ENCODE measurements at places on chromosomes 2 and 18. TPM values are rescaled to one million over a fixed set of nuclear protein-coding genes. Genes with fewer than 3 reads are reported as not detected.
A peak's percentile ranks its signal among the peaks of the same experiment; 100 is the strongest.

Gene NPPC
- total RNA-seq, result 0.94 TPM

Gene SPHKAP
- 0.03 TPM for total RNA-seq

Gene OTX1
- 0.11 TPM for total RNA-seq

Gene ACVR1C
- 0.82 TPM for total RNA-seq

Gene GFPT1
- 42.2 TPM for total RNA-seq

Gene SP100
- 128 TPM for total RNA-seq

Gene CIB4
- total RNA-seq, result 1.3 TPM

Gene ATIC
- 70.0 TPM for total RNA-seq

Gene PID1
- total RNA-seq, result 45.7 TPM

GRCh38 chr18:35581546-35581897 is at the start of gene GALNT1:
GALNT1 (plus strand) TSS chr18:35581740; CDS start chr18:35654663, 72,923 bp downstream.
- no peaks in the 10 kb centered on the region for H3K27me3 ChIP-seq
- H3K4me1 ChIP-seq, result peaks cover 11% of the 10 kb centered on the region
- no peak for DNase-seq

DNA sequence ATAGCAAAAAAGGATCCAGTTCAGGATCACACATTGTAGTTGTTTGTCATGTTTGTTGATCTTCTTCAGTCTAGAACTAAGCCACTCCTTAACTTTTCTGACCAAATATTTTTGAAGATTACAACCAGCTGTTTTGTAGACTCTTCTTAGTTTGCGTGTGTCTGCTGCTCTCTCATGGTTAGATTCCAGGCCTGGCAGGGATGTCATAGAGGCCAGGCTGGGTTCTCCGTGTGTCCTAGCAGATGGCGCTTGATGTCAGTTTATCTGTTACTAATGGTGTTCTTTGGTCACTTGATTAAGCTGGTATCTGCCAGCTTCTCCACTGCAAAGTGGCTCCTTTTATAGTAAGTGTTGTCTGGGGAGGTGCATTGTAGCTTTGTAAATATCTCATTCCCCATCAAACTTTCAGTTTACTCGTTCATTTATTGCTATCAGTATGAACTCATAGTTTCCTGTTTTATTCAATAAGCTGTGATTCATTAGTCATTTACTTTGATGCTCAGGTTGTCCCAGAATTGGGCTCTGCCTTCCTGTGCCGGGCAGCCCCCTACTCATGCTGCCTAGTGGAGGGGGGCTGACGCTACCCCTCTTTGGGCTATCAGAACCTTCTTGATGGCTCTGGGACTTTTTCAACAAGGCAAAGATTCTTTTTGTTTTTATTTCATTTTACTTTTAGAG is 42.1 kb downstream of the GRHL1 start:
- peaks cover 3% of the 10 kb centered on the region for H3K4me1 ChIP-seq
- H3K4me3 ChIP-seq, result no peak overlapping the region
- no peak overlapping the region for H3K27ac ChIP-seq
- H3K36me3 ChIP-seq, result no peaks in the 10 kb centered on the region

- H3K4me3 ChIP-seq, result no peak overlapping the region
- H3K4me1 ChIP-seq, result no peaks in the 10 kb centered on the region
- no peaks in the 10 kb centered on the region for H3K27me3 ChIP-seq
- no peak for DNase-seq
- H3K27ac ChIP-seq, result no peak overlapping the region
- no peaks in the 10 kb centered on the region for H3K36me3 ChIP-seq
Observed at GRCh38 chr2:217178341-217178740, 318.5 kb upstream of the TNP1 start.

DNA sequence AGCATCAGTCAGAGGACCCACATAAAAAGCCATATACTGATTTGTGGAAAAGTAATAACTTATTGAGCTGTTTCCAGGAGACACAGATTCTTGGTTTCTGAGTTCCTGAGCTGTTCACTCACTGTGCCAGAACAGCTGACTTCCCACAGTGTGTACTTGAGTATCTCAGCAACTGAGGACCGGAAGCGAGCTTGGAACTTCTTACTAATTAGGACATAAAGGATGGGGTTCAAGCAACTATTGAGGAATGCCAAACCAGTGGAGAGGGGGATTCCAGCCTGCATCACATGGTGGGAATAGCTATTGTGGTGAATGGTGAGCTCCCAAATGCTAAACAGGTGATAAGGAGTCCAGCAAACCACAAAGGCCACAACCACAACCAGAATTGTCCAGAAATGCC is 16.4 kb downstream of the EEF1B2 start:
- no peak for DNase-seq
- H3K36me3 ChIP-seq, result no peaks in the 10 kb centered on the region
- H3K27me3 ChIP-seq, result no peaks in the 10 kb centered on the region
- no peak overlapping the region for H3K4me3 ChIP-seq

GRCh38 chr2:11050565-11050964 is 104.7 kb upstream of the SLC66A3 start:
- H3K27me3 ChIP-seq, result no peaks in the 10 kb centered on the region
- DNase-seq, result no peak
- H3K27ac ChIP-seq, result no peak overlapping the region
- H3K4me1 ChIP-seq, result no peaks in the 10 kb centered on the region
- no peak overlapping the region for H3K4me3 ChIP-seq

DNA sequence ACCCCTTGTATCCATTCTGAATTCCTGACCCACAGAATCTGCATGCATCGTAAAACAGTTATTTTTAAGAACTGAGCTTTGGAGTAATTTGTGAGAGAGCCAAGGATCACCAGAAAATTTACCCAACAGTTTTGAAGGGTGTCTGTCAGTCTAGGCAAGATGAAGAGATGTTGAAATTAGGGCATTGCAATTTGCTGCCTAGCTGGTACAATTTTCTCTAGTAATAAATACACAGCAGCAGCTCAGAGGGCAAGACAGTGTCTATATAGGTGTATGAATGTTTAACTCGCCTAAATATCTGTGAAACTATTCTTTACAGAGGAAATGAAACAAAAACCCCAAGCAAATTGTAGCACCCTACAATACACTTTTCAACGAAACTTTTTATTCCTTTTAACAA is 377.8 kb upstream of the POU3F3 start:
- no peak overlapping the region for H3K27ac ChIP-seq
- no peak overlapping the region for H3K4me3 ChIP-seq
- no peaks in the 10 kb centered on the region for H3K27me3 ChIP-seq
- no peaks in the 10 kb centered on the region for H3K36me3 ChIP-seq

DNA sequence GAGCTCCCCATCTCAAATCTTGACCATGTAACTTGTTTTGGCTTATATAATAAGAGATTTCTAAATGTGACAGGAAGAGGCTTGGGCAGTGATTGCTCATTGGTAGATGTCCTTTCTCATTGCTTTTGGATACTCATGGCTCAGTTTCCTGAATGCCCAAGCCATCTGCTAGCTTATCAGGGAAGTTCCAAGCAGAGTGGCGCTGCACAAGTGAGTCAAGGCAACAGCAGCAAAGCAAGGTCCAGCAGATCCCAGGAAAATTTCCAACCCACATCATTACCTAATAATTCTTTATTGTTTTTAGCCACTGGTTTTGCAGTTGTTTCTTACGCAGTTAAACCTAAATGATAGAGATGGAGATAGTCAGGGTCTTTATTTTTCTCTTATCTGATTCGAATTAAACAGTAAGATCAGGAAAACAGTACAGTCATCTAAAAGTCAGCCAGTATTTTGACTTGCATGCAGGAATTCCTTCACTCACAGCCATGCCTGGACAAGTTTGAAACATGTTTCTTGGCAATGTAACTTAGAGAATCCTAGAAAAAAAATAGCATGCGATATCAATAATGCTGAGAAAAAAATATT is 349.7 kb upstream of the TMEFF2 start:
- H3K4me3 ChIP-seq, result no peak overlapping the region
- no peaks in the 10 kb centered on the region for H3K4me1 ChIP-seq
- no peaks in the 10 kb centered on the region for H3K36me3 ChIP-seq
- H3K27me3 ChIP-seq, result no peaks in the 10 kb centered on the region
- no peak overlapping the region for H3K27ac ChIP-seq
- no peak for DNase-seq

DNA sequence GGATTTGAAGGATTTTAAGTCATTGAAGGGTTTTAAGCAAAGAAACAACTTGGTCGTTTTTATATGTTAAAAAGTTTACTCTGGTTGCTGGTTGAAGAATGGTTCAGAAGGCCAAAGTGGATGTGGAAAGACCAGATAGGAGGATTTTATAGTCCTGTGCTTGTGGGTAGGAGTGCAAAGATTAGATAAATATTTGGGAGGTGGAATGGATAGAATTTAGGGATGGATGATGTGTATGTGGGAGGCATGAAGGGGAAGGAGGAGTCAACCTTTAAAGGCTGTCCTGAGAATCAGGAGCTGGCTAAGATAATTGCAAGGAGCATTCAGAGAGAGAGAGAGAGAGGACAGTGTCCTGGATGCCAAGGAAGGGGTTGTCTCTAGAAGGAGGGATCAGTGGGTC is 190.1 kb upstream of the SPRED2 start:
- no peaks in the 10 kb centered on the region for H3K27me3 ChIP-seq
- no peak overlapping the region for H3K4me3 ChIP-seq
- no peaks in the 10 kb centered on the region for H3K36me3 ChIP-seq
- no peaks in the 10 kb centered on the region for H3K4me1 ChIP-seq

DNA sequence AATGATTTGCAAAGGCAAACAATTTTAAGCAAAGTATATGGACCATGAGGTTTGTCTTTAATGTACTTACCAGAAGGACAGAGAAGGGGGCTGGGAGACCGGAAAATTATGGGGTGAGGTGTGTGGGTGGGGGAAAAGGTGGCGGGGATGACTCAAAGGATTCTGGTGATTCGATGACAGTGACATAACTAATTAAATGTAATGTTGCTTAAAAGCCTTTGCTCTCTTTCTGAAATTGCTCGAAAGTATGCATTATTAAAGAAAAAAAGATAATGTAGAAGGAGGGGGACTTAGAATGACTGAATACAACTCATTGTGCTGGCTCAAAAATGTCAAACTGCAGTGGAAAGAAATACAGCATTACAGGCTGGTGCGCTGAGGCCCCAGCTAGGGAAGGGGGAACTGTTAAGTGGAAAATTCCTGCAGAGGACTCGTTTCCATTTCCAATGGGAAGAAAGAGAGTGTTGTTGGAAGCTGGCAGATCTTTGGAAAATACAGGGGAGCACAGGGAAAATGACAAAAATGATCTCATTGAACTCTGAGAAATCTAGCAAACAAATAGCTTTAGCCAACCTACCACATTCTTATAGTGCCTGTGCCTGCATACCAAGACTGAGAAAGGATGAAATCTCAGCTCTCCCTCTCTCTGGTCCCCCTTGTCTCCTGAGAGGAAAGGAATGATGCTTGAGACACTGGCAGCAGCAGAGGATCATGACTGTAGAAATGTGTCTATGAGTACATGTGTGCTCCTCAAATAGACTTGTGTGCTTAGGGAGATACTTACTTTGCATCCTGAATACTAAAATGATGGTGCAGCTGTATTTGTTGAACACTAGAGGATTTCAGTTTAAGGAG is 632.4 kb downstream of the NYAP2 start:
- H3K4me3 ChIP-seq, result no peak overlapping the region
- peak; percentile 83 for DNase-seq
- H3K36me3 ChIP-seq, result no peaks in the 10 kb centered on the region
- no peak overlapping the region for H3K27ac ChIP-seq

GRCh38 chr2:39948016-39948719 is 169.1 kb upstream of the THUMPD2 start:
- no peaks in the 10 kb centered on the region for H3K27me3 ChIP-seq
- no peak overlapping the region for H3K4me3 ChIP-seq

- H3K27me3 ChIP-seq, result peaks cover 4% of the 10 kb centered on the region
Observed at GRCh38 chr2:120972286-120972685, 236.6 kb downstream of the GLI2 start.

GRCh38 chr2:230758566-230759480 is 46.2 kb downstream of the CAB39 start:
- no peaks in the 10 kb centered on the region for H3K36me3 ChIP-seq
- H3K27ac ChIP-seq, result no peak overlapping the region
- no peak for DNase-seq

DNA sequence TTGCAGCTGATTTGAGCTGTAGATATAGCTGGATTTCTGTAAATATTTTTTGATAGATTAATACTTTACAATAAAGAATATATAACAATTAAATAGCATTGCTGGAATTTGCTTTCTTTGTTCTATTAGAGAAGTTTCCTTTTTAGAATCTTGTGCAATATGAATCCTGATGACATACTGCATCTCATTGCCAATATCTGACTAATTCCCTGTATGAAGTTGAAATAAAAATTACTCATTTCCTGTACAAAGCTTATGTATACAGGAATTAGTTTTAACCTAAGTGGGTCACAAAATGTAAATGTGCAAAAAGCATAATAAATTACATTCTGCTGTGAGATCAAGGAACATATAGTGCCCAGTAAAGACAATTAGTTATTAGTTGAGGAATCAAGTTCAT is 72.8 kb upstream of the TMEFF2 start:
- no peaks in the 10 kb centered on the region for H3K4me1 ChIP-seq
- H3K4me3 ChIP-seq, result no peak overlapping the region
- H3K36me3 ChIP-seq, result no peaks in the 10 kb centered on the region
- peak; percentile 1 for DNase-seq

DNA sequence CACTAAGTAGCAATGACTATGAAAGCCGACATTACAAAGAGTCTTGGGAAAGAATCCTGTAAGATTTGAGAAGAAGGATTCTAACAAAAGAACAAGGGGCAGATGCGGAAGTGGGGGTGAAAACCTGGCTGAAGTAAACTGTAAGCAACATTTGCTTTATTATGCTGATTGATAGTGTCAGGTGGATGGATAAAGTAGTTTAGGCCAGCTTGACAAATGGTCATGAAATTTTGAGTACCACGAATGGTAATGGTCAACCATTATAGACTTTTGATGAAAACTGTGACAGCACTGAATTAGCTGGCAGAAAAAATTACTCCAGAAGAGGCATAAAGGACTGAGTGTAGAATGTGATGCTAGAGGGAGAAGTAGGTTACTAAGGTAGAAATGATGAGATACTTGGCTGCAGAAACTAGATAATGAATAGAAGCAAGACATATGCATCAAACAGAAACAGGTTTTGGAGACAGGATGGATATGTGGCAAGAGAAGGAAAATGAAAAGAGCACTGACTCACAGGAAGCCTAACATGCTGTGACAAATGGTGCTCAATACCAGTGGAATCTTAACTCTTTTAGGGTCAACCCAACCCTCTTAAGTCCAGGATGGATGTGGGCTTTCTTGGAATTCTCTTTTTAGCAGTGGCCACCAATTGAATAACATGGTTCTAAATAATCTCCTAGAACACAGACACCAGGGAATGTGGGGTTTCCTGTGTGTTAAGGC is 6.8 kb downstream of the THUMPD2 start:
- peaks cover 15% of the 10 kb centered on the region for H3K36me3 ChIP-seq
- peaks cover 4% of the 10 kb centered on the region for H3K4me1 ChIP-seq
- H3K27ac ChIP-seq, result no peak overlapping the region
- DNase-seq, result no peak

DNA sequence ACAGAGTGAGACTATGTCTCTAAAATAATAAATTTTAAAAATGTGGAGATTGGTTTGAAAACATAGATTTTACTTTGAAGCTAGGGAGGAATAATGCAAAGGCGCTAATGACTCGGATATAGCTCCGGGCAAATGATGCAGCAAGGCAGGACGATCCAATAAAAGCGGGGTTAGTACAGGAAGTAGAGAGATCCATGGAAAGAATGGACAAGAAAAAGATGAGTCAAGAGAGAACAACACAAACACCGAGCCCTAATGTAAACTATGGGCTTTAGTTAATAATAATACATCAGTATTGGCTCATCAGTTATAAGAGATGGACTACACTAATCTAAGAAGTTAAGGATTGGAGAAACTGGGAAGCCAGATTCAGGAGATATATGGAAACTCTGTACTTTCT is 74.5 kb downstream of the QPCT start:
- H3K36me3 ChIP-seq, result no peaks in the 10 kb centered on the region
- no peaks in the 10 kb centered on the region for H3K27me3 ChIP-seq
- DNase-seq, result no peak
- H3K27ac ChIP-seq, result no peak overlapping the region

- peak; percentile 27 for DNase-seq
- no peak overlapping the region for H3K4me3 ChIP-seq
- H3K4me1 ChIP-seq, result peaks cover 5% of the 10 kb centered on the region
- H3K27me3 ChIP-seq, result no peaks in the 10 kb centered on the region
Observed at GRCh38 chr2:28280619-28281018, 112.0 kb upstream of the FOSL2 start.
